Stimulated activated CD8-positive, alpha-beta memory T cell treated with anti-CD3 and anti-CD28 coated beads, Interleukin-7, amount 100 ng/mL, for 1 hour (primary cell): ENCODE measurements at places on chromosomes 13 and 19.

DNA sequence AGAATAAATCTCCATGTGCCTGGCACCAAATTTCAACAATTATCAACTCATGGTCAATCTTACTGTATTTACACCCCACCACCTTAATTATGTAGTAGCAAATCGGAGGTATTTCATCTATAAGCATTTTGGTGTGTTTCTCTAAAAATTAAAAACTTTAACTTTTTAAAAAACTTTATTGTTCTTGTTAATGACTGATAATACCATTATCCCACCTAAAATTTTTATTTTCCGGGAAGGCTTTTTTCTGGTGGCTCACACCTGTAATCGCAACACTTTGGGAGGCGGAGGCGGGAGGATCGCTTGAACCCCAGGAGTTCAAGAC lies 453 bp upstream of the PDCD2L start:
- DNase-seq = no peak

- no peak for DNase-seq
Measured at GRCh38 chr19:42098781-42099180, 22.8 kb downstream of the ZNF574 start.

- DNase-seq = no peak
Measured at GRCh38 chr19:45336696-45337251, 3.8 kb upstream of the KLC3 start.

- no peak for DNase-seq
Measured at GRCh38 chr19:31286491-31286890, 62.7 kb downstream of the TSHZ3 start.

DNA sequence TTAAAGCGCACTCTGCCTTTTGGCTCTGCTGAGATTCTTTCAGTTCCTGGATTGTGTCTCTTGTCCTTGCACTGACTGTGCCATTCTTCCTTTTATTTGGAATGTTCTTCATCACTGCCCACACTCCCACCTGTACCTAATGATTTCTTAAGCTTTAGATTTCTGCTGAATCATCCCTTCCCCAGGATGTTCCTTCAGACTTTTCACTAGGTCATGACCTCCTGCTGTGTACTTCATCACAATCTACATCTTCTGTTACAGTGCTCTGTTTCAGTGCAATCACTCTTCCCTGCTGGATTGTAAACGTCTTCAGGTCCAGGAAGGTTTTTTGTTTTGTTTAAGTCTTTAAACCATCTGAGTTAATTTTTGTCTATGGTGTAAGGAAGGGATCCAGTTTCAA lies 281.0 kb downstream of the ATP8A2 start:
- no peak for DNase-seq
